ENCODE measurements at places on chromosomes 12 and 14.

DNA sequence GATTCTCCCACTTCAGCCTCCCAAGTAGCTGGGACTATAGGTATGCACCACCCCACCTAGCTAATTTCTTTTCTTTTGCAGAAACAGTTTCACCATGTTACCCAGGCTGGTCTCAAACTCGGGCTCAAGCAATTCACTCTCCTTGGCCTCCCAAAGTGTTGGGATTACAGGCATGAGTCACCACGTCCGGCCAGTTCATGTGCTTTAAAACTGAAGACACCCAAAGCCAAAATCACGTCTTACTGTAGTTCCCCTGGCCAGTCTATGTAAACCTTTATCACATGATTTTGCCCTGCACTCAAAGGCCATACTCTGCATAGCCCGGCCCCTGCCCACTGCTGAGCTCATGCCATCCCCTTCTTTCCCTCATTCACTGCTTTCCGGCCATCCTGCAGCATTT lies 4.5 kb downstream of the ALKBH2 start:
- no peak for DNase-seq

- DNase-seq, result no peak
Observed at GRCh38 chr14:79699206-79699605, 512.1 kb downstream of the DIO2 start.

- peak; percentile 66 for DNase-seq
Observed at GRCh38 chr12:63941166-63941800, 96.8 kb downstream of the SRGAP1 start.

DNA sequence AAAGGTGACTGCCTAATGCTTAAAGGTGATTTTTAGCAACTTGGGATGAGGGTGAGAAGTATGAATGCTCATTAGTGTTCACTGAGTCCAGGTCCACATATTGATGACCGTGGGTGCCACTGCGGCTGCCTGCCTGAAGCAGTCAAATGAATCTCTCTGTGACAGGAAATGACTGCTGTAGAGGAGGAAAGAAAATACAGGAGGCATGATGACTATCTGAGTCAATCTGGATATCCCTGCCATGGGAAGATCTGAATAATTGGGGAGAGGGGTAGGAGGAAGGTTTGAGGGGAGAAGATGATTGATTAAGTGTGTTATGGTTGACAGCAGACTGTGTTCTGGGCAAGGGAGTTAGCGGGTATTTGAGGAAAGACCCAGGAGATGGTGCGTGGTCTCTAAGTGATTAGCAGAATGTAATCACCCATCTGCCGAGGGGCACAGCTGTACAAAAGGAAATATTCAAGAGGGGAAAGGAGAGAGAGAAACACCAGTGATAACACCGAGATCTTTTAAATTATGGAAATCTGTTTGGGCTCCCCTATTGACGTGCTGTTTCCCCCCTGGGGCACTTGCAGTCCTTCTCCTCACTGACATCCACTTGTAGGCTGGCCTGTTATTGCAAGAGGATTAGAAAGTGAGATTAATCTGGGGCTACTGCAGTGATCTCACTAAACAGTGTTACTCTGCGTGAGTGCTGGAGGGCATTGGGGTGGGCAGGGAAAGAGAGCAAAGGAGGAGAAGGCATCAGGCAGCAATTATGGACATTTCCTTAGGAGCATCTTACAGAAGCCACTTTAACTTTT lies 97.7 kb downstream of the AKAP6 start:
- DNase-seq, result no peak

- no peak for DNase-seq
Observed at GRCh38 chr12:3728686-3729085, 24.2 kb downstream of the CRACR2A start.

DNA sequence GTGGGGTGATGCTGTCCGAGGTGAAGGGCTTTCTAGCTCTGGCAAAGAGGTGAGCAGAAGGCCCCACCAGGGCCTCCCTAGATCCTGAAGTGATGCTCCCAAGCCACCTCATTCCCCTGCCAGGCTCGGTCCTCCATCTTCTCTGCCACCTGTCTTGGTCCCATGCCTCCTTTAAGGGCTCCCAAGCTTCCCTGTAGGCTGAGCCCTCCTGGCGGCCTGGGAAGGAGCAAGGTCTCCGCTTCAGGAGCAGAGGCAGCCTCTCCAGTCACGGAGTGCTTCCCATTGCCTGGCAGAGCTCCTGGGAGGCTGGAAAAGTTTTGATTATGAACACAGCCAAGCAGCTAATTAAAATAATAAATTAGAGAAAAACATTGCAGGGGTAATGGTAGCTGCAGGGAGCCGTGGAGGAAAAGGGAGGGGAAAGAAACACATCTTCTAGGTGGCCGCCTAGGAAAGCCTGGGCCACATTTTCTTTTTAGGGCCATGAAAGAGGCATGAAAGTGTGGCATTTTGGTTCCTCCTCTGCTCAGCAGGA lies 160.0 kb upstream of the PRMT8 start:
- no peak for DNase-seq

DNA sequence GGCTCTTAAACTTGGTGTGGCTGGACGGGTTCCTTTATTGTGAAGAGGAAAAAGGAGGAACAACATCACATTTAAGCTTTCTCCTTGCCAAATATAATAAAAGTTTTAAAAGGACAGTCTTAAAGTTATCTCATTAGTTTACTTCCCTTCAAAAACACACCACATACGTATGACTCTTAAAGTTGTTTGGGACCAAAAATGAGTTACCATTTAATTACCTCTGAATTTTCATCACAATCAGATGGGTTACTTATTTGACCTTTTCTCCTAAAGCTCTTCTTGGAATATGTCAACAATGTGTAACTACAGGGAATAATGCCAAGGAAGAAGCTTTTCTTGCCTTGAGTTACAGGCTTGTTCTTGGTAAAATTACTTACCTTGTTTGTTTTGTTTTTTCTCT lies 16.4 kb downstream of the RAB21 start:
- DNase-seq, result no peak

- no peak for DNase-seq
Observed at GRCh38 chr14:59274991-59275391, 86.5 kb downstream of the DAAM1 start.

- DNase-seq, result no peak
Observed at GRCh38 chr14:68956724-68957123, 22.4 kb downstream of the ACTN1 start.

DNA sequence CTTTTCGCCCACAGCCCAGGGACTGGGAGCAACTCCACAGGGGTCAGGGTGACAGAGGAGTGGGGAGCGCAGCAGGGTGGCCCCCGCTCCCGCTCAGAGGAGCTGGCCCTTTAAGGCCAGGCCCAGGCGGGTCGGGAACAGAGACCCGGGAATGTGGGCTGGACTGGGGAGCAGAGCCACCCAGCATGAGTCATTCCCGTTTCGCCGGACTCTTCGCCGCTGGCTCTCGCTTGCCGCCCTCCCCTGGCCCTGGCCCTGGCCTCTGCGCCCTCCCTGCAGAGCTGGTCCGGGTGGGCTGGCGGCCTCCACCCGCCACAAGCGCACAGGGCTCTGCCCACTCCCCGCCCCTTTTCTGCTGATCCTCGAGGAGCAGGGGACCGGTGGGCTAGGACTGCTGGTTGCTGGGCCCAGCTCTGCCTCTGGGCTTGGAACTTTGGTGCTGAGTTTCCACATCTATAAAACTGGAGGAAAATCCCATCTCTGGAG lies 92.8 kb downstream of the NINJ2 start:
- no peak for DNase-seq

DNA sequence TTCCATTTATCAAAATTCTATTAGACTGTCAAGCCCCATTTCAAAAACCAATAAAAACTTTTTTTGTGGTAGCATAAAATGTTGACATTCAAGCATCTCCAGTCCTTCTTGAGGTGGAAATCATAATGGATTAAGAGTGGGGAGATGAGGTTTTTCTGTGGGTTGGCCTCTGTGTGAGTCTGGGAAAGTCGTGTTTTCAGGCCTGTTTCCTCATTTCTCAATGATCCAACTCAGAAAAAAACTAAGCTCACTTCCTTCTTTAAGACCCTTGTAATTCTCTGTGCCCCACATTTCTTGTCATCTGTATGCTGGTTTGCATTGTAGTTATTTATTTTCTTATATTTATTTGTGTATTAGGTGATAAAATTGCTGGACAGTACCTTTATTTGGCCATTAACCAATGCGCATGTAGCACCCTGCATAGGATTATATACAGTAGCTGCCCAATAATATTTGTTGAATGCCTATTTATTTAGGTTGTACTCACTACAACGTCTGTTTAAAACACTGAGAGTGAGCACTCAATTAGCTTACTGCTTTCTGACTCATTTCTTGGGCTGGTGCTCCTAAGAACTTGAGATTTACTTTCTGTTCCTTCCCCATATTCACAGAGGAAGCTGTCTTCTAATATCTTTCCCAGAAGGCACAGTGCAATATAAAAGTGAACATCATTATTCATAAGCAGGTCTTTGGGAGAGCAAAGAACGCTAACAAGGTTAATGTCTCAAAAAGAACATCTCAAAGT lies 121.9 kb downstream of the DNAI7 start:
- DNase-seq, result no peak

DNA sequence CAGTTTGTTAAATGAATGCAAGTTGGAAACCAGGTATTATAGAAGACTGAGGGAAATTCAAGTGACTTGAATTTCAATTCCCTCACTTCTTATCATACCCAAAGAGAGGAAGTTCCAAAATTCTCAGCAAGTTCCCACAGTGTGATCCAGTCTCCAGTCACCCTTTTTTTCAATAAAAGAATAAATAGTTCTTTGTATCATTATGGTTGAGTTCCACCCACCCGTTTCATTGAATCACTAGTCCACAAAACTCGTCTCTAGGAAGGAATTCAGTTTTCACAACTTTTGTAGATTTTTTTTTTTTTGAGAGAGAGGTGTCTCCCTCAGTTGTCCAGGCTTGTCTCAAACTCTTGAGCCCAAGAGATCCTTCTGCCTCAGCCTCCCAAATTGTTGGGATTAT lies 1.6 kb upstream of the TMEM30B start:
- DNase-seq, result no peak

GRCh38 chr14:59283361-59283760 lies 94.9 kb downstream of the DAAM1 start:
- no peak for DNase-seq

GRCh38 chr12:89740943-89741342 lies 32.3 kb upstream of the ATP2B1 start:
- no peak for DNase-seq

DNA sequence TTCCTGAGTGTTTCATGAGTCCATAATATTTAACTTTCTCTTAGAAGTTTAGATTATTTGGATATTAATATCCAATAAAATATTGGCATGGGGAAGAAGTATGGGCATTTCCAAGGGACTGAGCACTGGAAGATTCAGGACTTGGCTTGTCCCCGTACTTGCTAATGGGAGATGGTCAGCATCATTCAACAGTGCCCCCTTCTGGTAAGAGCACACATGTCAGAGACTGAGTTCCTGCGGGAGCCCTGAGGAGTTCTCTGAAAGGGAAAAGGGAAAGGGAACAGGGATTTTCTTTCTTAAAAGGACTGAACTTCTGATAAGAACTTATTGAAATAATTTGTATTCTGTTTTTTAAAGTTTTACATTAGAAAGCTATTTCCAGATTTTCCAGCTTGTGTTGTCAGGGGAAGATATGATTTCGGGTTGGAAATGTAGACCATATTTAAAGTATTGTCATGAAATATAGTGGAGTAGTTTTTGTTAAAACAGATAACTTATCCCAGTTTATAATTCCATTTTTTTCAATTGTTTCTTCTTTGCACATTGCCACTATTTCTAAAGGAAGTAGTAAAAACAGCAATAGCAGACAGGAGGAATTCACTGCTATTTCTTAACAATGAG lies 59.8 kb upstream of the C12orf71 start:
- peak; percentile 22 for DNase-seq

DNA sequence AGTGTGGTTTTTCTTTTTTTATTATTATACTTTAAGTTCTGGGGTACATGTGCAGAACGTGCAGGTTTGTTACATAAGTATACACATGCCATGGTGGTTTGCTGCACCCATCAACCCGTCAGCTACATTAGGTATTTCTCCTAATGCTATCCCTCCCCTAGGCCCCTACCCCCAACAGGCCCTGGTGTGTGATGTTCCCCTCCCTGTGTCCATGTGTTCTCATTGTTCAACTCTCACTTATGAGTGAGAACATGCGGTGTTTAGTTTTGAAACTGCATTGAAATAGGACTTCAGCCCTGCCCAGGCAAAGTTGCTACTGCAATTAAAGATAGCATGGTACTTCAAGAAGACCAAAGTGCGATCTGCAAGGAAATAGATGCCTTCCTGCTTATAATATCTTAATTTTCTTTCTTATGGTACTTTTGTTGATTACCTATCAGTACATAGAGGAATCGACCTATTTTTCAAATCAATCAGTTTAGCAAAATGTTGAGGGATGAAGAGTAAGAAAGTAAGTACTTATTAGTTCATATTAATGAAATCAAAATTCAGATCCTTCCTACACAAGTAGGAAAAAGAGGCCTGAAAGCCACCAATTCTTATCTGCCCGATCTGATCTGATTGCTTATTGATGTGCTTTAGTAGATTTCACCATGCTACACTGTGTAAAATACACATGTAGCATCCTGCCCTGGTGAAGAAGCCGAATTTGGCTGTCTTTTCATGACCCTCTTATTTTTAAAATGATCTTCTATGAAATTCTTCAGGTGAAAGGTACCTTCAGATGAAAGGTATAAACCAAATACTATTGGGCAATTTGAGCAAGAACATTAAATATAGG lies 1.6 kb downstream of the LTA4H start:
- DNase-seq, result no peak

- no peak for DNase-seq
Observed at GRCh38 chr12:7091660-7092228, 501 bp downstream of the C1R start.

GRCh38 chr12:119594399-119594730 lies 791 bp downstream of the TMEM233 start:
- no peak for DNase-seq

DNA sequence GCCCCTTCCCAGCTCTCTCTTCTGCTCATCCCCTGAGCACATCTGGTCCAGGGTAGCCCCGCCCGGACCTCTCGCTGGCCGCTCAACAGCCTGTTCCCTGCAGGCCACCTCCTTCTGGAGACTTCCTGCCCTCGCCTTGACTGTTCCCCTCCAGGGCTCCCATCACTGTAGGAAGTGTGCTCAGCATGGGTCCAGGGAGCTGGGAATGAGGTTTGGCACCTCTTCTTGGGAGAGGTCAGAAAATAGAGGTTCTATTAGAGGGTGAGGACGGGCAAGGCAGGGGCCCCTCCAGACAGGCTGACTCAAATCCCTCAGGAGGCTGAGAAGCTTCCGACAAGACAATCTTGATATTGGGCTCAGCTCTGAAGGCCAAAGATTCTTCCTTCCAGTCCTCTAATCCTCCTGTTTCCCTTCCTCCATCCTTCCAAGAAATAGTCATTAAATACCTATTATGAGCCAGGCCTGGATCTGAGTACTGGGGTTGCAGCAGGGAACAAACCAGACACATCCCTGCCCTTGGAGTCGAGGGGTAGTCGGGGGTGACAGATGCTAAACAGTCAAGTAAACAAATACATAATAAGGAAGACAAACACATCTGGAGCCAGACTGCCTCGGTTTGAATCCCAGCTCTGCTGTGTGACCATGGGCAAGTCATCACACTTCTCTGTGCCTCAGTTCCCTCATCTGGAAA lies 30.6 kb downstream of the CMKLR1 start:
- DNase-seq, result no peak
